ENCODE measurements at places on chromosomes 13 and 19.

DNA sequence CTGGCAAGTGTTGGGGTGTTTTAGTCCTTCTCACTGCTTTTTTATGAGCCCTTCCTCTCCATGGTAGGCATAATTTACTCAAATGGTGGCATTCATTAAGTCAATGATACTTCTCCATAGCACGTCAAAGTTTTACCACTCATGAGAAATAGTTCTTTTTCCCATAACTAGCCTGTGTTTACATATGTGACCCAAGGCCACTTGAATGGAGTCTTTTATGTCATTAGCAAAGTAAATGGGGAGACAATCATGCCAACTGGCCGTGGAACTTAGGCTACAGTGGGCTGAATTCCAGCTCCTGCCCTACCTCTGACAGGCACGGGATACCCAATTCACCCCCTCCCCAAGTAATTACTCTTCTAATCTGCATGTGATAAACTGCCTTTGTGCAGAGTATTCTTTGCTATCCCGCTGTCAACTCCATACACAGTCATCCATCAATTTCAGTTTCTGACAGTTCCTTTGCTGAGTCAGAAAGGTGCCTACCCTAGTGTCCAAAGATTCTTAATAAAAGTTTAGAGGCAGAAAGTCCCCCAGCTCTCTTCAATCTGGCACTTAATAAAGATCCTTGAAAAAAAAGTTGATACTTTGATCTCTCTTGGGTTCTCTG is 16.9 kb downstream of the PROSER1 start:
- DNase-seq, result no peak

DNA sequence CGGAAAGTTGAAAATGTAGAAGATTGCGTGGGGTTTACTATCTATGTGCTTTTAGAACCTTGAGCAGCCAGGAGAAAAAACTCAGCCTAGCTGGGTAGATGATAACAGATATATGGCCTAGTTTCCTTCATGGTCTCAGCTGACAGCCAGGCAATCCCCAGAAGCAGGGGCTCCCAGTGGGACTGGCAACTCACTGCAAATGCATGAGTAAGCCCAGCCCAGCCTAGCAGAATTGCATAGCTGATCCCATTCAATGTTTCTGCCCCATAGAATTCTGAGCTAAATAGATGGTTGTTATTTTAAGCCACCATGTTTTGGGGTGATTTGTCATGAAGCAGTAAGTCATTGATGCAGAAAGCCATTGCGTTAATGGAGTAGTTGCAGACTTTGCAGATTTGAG is 108.5 kb downstream of the ERCC5 start:
- DNase-seq, result no peak

GRCh38 chr19:21128901-21129698 is 12.7 kb upstream of the ZNF431 start:
- no peak for DNase-seq

GRCh38 chr13:39321574-39321973 is 281.4 kb downstream of the LHFPL6 start:
- DNase-seq, result no peak

GRCh38 chr13:68057836-68058235 is 827.7 kb upstream of the PCDH9 start:
- DNase-seq, result no peak

DNA sequence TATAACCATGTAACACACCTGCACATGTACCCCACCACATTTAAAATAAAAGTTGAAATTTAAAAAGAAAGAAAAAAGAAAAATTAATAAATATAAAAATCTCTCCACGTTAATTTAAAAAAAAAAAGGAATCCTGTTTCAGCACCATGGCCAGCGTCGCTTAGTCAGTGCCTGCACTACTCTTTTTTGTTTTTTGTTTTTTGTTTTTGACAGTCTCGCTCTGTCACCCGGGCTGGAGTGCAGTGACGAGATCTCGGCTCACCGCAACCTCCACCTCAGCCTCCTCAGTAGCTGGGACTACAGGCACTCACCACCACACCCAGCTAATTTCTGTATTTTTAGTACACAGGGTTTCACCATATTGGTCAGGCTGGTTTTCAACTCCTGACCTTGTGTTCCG is 835.9 kb downstream of the UQCRFS1 start:
- DNase-seq, result no peak

DNA sequence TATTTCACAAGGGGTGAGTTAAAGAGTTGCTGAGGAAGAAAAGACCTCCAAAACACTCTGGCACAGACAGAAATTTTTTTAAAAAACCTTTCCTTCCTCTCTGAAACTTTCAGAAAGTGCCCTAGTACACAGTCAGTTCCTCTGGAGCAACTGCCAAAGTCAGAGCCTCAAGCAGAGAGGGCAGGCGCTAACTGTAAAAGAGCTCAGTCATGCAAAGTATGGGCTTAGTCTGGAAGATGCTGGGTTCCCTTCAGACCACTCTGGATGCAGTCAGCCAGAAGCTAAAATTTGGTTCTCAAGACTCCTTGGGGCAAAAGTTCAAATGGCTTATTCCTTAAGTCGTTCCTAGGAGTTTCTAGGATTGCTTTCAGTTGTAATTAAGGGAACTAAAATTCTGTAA is 671.6 kb downstream of the PCDH9 start:
- no peak for DNase-seq

DNA sequence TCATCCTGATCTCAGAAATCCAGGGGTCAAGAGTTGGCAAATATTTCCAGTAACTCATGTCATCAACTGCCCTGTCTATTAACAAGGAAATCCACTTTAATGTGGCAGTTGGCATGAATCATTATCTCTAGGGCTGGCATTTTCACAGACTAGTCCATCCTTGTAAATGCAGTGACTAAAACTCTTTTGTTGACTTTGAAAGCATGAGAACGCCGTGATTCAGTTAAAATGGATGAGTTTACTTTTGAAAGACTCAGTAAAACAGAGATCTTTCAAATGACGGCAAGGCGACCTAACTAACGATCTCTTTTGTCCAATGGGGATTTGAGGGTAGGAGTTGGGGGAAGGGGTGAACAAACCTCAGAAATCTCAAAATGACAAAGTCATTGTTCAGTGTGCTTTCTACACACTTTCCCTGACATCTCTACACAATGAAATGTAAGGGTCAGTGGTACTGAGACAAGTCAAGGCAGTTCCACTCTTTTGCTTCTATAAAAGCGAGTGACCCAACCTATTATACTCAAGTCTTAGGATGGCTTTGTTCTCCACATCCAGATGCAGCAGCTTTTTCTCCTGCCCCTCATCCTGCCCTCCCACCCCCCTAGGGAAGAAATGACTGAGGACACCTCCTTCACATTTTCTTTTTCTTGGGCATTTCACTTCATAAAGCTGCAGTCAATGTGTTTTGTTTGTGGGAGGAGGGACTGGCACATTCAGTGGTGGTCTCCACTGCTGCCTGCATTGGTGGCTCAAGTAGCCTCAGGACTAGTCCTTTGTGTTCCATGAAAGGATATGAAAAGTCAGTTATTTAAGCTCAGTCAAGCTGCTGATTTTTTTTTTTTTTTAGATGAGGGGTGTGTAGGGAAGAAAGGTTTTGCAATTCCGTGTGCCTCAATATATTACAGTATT is 200.5 kb downstream of the ABCC4 start:
- DNase-seq, result no peak

DNA sequence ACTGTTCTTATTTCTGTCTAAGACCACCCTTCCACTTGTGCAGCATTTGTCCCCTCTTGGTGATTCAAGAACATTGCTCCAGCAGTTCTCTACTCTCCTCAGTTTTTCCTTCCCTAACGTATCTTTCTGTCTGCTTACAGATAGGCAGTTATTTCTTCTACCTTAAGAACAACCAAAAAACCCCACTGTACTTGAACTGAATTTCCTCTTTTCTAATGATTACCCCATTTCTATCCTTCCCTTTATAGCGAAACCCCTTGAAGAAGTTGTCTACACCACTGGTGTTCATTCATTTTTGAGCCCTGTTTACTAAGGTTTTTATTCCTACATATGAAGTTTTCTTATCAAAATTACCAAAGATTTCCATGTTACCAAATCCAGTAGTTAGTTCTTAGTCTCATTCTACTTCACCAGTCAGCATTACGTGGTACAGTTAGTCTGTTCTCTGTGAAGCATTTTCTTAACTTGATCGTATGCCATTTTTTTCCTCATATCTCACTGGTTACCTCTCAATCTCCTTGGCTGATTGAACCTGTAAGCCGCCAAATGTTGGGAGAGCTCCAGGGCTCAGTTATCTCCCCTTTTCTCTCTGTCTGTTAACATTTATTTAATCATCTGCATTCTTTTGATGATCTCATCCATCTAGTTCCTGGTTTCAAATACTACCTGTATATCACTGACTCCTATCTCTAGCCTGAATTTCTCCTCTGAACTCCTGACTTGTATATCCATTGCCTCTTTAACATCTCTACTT is 9.0 kb downstream of the LSM14A start:
- DNase-seq, result no peak

DNA sequence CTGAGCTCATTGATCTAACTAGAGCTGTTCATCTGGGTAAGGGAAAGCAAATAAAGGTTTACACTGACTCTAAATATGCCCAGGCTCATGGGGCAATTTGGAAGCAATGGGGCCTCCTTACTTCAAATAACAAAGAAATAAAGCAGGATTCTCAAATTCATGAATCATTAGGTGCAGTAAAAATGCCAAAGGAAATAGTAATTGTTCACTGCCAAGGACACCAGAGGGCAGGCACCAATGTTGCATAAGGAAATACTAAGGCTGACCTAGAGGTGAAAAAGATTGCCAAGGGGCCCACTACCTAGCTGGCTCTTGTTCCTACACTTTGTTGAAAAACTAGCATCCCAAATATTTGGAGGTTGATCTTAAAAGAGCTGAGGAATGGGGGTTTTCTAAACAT is 1686.7 kb upstream of the MIR17HG start:
- DNase-seq, result no peak

GRCh38 chr19:15279326-15279904 is 47.2 kb upstream of the EPHX3 start:
- DNase-seq, result no peak

DNA sequence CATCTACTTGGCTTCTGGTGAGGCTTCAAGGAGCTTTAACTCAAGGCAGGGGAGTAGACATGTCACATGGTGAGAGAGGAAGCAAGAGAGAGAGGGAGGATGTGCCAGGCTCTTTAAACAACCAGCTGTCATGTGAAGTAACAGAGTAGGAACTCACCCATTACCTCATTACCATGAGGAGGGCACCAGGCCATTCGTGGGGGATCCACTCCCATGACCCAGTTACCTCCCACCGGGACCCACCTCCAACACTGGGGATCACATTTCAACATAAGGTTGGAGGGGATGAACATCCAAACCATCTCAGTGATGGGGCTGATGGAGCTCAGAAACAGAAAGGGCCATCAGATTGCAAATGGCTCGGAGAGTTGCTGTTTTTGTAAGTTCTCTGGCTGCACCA is 12.9 kb downstream of the VSTM2B start:
- no peak for DNase-seq

DNA sequence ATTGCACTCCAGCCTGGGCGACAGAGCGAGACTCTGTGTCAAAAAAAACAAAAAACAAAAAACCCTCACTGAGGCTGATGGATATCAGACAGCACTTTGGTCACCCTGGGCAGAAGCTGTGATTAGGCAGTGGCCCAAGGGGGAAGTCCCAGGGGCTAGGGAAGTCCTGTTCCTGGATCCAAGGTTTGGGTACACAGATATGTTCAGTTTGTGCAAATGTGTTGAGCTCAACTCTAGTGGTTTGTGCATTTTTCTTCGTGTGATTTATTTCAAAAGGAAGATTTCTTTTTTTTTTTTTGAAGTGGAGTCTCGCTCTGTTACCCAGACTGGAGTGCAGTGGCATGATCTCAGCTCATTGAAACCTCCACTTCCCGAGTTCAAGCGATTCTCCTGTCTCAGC is 12.3 kb downstream of the MEF2B start:
- no peak for DNase-seq

DNA sequence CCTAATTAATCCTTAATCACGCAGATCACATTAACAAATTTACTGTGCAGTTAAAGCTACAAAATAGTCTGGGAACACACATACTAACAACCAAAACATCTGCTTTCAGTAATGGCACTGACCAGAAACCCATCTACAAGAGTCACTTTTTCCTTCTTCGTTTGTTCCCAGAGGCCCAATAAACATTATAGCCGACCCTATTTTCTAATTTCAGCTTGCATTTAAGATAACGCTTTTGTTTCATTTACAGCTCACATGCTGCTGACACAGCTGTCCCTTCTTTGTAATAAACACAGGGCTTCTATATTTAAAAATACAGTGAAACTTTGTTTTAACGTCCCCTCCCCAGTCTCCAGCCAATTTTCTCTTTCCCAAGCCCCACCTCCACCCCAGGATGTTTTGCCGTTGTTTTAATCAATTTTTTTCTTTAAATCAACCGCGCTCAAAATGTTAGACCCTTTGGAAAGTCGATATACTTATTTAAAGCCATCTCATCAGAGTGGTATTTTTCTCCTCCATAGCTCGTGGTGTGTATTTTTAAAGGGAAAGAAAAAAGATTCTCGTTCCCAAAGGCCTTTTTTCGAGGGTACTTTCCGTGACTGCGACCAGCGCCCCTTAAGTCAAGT is 1.7 kb upstream of the WBP4 start:
- DNase-seq, result no peak

DNA sequence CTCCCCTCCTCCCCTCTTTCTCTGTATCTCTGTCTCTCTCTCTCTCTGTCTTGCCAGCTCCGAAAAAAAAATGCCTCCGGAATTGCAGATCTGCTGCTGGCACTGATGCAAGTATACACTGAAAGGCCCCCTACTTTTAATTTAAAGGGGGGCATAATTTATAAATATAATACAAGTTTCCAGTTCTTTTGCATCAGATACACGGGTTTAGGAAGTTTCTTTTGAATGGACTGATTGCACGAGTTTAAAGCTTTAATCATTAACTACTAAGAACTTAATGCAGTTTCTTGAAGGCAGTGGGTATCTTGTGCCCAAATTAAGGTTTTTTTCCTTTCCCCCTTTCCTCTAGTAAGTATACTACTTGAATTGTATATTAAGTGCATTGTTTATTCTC is 1.4 kb downstream of the FGF9 start:
- no peak for DNase-seq

GRCh38 chr13:29758531-29759114 is 91.8 kb downstream of the UBL3 start:
- no peak for DNase-seq

GRCh38 chr13:44148159-44148914 is 225.3 kb upstream of the SERP2 start:
- DNase-seq, result no peak

GRCh38 chr19:14167576-14168138 is 31.3 kb upstream of the ASF1B start:
- no peak for DNase-seq

DNA sequence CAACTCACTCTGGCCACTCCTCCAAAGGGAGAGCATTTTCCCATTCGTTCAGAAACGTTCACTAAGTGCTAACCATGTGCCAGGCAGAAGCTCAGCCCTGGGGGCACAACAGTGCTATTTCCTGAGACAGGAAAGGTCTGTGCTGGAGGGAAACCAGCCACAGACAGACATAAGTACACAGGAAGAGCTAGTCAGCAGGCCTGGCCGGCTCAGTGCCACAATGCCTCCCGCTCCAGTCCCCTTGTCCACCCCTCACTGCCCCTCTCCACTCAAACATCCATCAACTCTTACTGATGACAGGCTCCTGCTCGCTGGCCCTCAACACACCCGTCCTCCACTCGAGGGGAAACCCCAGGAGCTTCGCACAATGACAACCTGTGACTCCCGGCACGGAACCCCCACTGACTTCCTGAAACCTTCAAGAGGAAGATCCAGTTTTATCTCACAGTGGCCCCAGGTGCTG is 11.3 kb upstream of the PLA2G4C start:
- DNase-seq, result no peak

GRCh38 chr13:37001921-37002250 is 1.3 kb downstream of the EXOSC8 start:
- no peak for DNase-seq

Data from NCI-H1436 treated with DMSO at 0.1 percent for 48 hours (cell line).